Suppressor macrophage treated with lipopolysaccharide for 1 hour (primary cell): ENCODE measurements at places on chromosomes 7 and 10.

- DNase-seq, result peak; percentile 86
These were observed 1.3 kb upstream of the ARID5B start for GRCh38 chr10:61899997-61900828.

DNA sequence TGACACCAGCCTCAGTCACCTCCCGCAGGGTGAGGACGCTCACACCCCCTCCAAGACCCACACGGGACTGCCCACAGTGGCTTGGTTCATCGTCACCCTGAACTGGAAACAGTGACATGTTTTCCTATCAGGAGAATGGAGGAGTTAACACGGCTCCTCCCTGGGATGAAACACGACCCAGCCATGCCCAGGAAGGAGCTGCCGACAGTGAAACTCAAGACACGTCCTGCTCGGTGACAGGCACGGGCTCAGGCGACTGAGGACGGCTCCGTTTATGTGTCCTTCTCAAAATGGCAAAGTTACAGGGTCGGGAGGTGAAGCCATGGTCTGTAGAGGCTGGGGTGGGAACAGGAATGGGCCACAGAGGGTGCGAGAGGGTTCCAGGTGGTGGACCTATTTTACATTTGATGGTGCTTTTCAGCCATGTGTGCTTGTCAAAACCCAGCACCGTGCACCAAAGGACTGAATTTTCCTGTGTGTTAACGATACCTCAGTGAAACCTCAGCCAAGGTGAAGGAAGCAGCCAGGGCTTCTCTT is 272.4 kb downstream of the ADARB2 start:
- DNase-seq, result no peak

DNA sequence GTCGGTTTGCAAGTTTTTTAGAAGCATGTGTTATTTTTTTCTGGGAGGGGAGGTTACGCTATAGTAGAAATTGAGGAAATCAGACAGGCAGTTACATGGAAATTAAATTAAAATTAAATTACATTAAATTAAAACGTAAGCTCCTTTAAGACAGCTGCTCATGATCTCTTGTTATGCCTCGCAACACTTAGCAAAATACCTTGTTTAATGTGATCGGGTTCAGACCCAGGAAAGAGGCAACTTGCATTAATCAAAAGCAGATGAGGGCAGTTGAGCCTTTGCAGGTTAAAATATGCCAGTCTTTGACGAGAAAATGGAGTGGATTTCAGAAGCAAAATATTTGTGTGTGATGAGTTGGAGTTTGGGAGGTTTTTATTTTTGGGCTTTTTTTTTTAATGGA is 651.8 kb downstream of the INHBA start:
- no peak for DNase-seq

DNA sequence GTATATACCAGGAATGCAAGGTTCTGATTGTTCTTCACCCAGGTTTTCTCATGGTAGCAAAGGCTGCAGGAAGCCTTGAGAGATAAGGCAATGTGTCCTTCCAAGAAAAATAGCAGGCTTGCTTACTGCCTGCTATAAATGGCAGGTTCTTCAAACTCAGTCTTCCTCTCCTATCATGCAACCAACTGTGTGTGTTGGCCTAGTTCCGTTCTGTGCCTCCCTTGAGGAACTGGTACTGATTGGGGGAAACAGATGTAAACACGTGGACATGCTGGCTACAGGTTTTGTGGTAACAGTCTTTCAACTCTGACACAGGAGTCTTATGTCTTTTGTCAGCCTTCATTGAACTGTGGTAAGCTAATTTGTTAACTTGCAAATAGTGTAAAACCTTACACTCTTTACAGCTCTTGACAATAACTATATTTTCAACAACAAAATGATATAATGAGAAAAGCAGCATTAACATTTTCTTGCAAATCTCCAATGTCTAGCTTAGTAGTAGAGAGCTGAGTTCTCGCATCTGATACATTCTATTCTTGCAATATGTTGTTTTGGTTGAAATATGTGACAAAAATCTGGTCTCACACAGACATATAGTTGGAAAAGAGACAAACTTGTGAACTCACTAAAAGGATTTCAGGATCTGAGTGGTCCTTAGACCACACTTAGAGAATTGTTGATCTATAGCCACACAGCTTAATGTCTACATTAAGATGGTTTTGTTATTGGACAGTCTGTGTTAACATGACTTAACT is 54.7 kb upstream of the LSM8 start:
- DNase-seq, result no peak

GRCh38 chr10:48516911-48517310 is 88.0 kb downstream of the ARHGAP22 start:
- peak; percentile 70 for DNase-seq

DNA sequence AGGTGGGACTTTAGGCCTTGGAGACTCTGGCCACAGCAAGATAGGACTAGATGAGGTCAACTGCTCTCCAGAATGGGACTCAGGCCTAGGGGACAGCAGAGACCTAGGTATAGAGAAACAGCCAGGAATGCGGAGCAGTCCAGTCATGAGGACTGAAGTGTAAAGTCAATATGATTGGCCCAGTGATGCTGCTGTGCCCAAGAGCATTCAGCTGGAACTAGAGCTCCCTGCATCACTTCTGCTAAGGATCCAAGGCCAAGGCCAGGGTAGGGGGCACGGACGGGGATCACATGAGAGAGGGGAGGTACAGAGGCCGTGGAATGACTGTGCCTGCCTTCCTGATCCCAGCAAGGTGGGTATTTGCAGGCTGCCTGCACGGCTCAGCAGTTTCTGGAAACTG is 237.9 kb downstream of the FRMD4A start:
- no peak for DNase-seq

DNA sequence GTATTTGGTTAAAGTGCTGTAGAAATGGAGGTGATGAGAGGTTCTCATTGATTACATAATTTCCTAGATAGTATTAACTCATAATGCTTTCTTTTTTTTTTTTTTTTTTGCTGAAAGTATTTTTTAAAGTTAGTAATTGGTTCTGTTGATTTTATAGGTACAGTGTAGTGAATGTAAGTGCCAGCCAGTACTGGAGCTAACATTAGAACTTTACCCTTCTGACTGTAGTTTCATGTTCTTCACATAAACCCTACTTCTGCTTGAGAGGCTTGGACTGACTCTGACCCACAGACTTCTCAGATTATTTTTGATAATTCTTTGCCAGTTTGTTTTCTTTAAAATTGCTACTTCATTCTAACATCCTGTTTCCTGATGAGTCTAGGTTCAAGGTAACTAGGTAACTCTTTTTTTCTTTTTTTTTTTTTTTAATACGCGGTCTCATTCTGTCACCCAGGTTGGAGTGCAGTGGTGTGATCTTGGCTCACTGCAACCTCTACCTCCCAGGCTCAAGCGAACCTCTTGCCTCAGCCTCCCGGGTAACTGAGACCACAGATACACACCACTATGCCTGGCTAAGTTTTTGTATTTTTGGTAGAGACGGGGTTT is 92.2 kb upstream of the OIT3 start:
- DNase-seq, result no peak

DNA sequence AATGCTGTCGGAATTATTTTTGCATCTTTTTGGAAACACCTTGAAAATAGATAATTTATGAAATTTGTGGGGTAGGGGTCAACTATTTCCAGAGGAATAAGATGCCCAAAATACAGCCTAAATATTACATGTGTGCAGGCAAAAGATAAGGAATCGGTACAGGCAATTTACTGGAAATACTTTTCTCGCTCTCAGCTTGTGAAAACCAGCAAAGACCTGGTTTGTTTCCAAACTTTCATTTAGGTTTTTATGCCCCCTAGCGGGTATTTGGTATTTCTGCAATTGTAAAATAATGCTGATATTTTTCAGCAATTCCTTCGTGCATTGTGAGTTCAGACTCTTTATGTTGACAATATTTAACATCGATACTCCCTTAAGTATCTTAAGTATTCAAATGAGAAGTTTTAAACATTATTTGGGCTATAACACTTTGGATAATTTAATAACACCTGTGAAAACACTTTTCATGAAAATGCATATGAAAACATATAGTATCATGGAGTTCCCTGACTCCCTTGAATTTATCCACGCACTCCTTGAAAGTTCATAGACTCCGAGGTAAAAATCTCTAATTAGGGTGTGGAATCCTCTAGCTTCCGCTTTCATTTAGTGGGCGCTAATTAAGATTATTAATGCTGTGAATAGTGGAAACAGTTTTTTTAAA is 132.4 kb downstream of the TSPAN12 start:
- DNase-seq, result peak; percentile 53

GRCh38 chr10:110442746-110443145 is 55.0 kb upstream of the DUSP5 start:
- DNase-seq, result no peak

GRCh38 chr10:55852900-55853299 is 508.2 kb downstream of the ZWINT start:
- DNase-seq, result no peak

GRCh38 chr10:119297207-119297968 is 90.0 kb downstream of the GRK5 start:
- DNase-seq, result no peak

GRCh38 chr10:44689368-44689767 is 221.8 kb upstream of the TMEM72 start:
- DNase-seq, result no peak

DNA sequence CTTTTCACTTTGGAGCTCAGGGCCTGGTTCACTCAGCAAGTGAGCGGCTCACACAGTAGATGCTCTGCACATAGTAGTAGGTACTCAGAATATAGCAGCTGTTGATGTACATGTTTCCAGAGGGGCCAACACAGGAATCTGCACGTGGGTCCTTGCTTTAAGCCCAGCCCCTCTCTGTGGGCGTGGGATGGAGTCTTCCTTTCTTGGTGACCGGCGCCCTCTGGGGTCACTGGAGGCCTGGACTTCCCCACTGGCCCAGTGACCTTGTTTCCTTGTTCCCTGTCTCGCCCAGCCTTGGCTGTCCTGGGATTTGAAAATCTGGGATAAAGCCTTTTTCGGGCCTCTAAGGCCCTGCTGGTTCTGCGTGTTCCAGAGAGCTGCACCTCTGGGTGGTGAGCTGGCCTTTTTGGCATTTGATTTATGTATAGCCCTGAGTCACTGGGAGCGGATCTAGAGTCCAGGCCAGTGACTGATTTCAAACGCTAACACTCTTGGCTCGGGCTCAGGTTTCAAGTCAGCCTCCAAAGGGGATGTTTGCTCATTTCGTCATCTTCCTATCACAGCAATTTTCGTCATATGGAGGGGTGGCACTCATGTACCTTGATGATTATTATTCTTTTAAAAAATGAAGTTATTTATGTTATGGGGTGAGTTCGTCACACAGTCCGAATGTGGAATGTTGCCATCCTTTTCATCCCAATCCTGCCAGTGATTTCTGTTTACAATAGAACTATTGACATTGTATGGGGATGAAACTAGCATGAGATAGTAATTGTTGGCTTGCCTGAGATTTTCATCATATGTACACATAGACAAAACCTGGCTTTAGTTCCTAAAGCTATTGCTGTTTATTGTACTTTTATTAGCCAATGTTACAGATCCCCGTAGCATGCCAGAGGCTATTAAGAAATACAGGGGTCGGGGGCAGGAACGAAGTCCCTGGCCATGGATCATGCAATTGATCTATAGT is 65.5 kb downstream of the CUX1 start:
- peak; percentile 92 for DNase-seq

DNA sequence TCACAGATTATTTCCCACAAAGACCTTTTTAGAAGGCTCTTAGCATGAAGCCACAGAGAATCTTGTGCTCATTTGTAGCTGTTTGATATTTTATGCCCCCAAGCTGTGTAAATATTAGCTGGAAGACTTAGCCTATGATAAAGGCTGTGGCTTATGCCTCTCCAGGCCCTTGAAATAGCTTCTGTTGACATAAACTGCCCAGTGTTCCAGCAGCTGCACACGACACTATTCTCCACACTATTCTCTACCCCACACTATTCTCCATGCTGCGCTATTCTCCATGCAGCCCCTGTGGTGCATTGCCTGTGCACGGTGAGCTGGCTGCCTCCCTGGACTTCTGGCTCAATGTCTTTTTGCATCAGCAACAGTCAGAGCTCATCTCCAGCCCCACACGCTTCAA is 13.1 kb downstream of the DDC start:
- DNase-seq, result no peak
